ENCODE measurements at places on chromosomes 7 and 10.

DNA sequence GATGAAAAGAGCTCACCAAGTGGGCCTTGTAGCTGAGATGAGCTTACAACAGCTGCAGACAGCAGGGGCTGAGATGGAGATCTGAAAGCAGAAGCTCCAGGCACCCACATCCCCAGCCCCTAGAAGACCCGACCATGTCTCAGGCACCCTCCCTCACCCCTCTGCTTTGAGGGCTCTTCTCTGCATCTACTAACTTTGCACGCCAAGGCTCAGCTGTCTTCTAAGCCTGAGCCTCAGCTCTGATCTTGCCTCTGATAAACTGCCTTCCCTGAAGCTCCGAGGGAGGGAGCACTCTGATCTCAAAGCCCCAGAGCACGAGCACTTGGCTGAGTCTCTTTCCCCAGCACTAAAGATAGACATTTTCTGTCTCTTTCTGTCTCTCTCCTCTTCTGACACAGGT, 42.0 kb downstream of the ANXA8 start:
- no peak for DNase-seq

GRCh38 chr10:129193148-129193547, 273.9 kb upstream of the MGMT start:
- no peak for DNase-seq

DNA sequence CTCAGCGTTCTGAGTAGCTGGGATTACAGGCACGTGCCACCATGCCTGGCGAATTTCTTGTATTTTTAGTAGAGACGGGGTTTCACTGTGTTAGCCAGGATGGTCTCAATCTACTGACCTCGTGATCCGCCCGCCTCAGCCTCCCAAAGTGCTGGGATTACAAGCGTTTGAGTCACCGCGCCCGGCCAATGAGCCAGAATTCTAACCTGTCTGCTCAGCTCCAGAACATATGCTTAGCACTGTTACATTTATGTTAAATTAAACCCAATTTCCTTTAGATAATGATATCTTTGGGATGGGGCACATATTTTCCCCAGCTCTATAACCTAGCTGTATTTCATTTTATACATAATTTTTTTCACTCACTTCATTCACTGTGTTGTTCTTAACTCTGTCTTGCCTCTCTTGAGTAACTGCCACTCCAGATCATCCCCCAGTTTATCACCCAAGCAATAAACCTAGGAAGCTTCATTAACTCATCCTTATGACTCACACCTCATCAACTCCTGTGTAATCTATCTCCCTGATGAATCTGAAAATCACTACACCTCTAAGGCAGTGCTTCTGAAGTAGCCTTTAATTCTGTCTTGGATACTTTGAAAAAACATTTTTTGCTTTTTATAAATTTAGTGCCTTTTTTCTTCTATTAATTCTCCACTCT, 559.7 kb upstream of the ZWINT start:
- DNase-seq, result no peak

- DNase-seq, result no peak
Measured at GRCh38 chr7:4240520-4241303, 441.4 kb upstream of the FOXK1 start.

- DNase-seq, result no peak
Measured at GRCh38 chr7:29569648-29570047, 6.0 kb downstream of the PRR15 start.

DNA sequence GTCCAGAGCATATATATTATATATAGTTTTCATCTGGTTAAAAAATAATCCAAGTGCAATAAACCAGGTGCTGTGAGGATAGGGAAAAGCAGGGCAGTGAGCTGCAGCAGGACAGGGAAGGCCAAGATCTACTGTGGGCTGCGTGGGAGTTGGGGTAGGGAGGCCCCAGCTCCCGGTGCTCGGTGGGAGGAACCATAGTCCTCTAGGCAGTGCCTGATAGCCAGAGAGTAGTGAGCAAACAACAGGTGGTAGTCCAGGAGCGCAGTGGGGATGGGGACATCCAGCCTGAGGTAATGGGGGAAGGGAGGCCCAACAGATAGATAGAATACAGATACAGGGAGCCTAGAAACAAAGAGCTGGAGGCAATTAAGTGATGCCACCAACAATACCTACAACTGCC, 4.1 kb upstream of the BMPR1A start:
- DNase-seq, result no peak
